Activated CD8-positive, alpha-beta T cell treated with anti-CD3 and anti-CD28 coated beads for 36 hours (primary cell): ENCODE measurements at places on chromosomes 4 and X. TPM values are rescaled to one million over a fixed set of nuclear protein-coding genes. Genes with fewer than 3 reads are reported as not detected.

GRCh38 chr4:77434299-77435092, 171.1 kb upstream of the CXCL13 start:
- no peak overlapping the region for H3K4me3 ChIP-seq
- peaks cover 11% of the 10 kb centered on the region for H3K4me1 ChIP-seq
- H3K36me3 ChIP-seq: no peaks in the 10 kb centered on the region
- no peak overlapping the region for H3K27ac ChIP-seq
- no peak for DNase-seq

DNA sequence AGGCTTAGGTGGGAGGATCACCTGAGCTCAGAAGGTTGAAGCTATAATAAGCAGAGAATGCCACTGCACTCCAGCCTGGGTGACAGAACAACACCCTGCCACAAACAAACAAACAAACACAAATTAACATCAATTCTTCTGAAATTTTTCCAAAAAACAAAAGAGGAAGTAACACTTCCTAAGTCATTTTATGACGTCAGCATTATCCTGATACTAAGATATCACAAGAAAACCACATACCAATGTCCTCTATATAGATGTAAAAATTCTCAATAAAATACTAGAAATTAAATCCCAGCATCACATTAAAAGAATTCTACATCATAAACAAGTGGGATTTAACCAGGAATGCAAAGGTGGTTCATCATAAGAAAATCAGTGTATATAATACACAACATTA, 64.4 kb upstream of the STK26 start:
- H3K4me3 ChIP-seq: no peak overlapping the region
- H3K4me1 ChIP-seq: no peaks in the 10 kb centered on the region
- DNase-seq: no peak
- no peaks in the 10 kb centered on the region for H3K27me3 ChIP-seq

- no peak overlapping the region for H3K27ac ChIP-seq
- no peak for DNase-seq
- no peak overlapping the region for H3K4me3 ChIP-seq
- peaks cover 64% of the 10 kb centered on the region for H3K4me1 ChIP-seq
- no peaks in the 10 kb centered on the region for H3K27me3 ChIP-seq
Measured at GRCh38 chrX:130103605-130104004, 6.7 kb downstream of the ELF4 start.

- H3K27ac ChIP-seq: no peak overlapping the region
- H3K27me3 ChIP-seq: no peaks in the 10 kb centered on the region
- no peak for DNase-seq
- peaks cover 6% of the 10 kb centered on the region for H3K36me3 ChIP-seq
- no peak overlapping the region for H3K4me3 ChIP-seq
Measured at GRCh38 chrX:106649523-106650428, 38.0 kb downstream of the RADX start.

GRCh38 chr4:175927121-175927520, 115.1 kb upstream of the GPM6A start:
- H3K4me3 ChIP-seq: no peak overlapping the region
- H3K36me3 ChIP-seq: no peaks in the 10 kb centered on the region
- H3K4me1 ChIP-seq: no peaks in the 10 kb centered on the region
- H3K27ac ChIP-seq: no peak overlapping the region

The SPANXD gene
- not detected for total RNA-seq

- no peaks in the 10 kb centered on the region for H3K4me1 ChIP-seq
- DNase-seq: no peak
- no peak overlapping the region for H3K4me3 ChIP-seq
- H3K27ac ChIP-seq: no peak overlapping the region
- H3K27me3 ChIP-seq: no peaks in the 10 kb centered on the region
- H3K36me3 ChIP-seq: no peaks in the 10 kb centered on the region
Measured at GRCh38 chrX:132590350-132591026, 101.7 kb upstream of the MBNL3 start.

- no peaks in the 10 kb centered on the region for H3K36me3 ChIP-seq
- no peak for DNase-seq
- H3K27ac ChIP-seq: no peak overlapping the region
- no peaks in the 10 kb centered on the region for H3K4me1 ChIP-seq
Measured at GRCh38 chr4:7422898-7423180, 11.9 kb downstream of the PSAPL1 start.

DNA sequence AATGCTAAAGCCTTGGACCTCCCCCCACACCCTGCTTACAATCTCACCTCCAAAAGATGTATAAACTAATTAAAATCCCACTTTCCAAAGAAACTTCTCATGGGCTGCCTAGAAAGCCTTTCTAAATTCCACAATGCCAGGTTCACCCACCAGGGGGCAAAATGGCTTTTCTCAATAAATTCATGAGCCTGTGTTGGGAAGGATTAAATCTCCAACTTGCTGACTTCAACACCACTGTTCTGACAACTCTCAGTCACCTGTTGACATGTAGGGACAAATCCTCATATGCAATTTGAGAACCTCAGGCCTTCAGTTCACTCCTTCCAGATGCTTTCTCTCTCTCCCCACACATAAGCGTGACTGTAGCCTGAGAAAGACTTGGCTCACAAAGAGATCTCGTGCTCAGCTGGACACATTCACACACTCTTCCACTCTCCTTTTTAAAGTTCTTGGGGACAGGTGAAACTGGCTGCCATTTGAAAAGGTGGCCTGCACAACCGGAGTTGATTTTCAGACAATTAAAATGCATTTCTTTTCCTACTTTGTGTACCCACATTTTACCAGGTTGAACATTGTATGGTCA, 88.6 kb upstream of the PRPS2 start:
- H3K4me3 ChIP-seq: no peak overlapping the region
- peak; percentile 19 for DNase-seq
- no peaks in the 10 kb centered on the region for H3K4me1 ChIP-seq
- H3K36me3 ChIP-seq: no peaks in the 10 kb centered on the region
- no peak overlapping the region for H3K27ac ChIP-seq

The PABPC1L2B gene
- not detected for total RNA-seq

GRCh38 chrX:49214996-49215526, 15.1 kb upstream of the SYP start:
- no peak for DNase-seq
- H3K4me3 ChIP-seq: no peak overlapping the region
- no peaks in the 10 kb centered on the region for H3K27me3 ChIP-seq
- no peaks in the 10 kb centered on the region for H3K4me1 ChIP-seq
- H3K36me3 ChIP-seq: no peaks in the 10 kb centered on the region

DNA sequence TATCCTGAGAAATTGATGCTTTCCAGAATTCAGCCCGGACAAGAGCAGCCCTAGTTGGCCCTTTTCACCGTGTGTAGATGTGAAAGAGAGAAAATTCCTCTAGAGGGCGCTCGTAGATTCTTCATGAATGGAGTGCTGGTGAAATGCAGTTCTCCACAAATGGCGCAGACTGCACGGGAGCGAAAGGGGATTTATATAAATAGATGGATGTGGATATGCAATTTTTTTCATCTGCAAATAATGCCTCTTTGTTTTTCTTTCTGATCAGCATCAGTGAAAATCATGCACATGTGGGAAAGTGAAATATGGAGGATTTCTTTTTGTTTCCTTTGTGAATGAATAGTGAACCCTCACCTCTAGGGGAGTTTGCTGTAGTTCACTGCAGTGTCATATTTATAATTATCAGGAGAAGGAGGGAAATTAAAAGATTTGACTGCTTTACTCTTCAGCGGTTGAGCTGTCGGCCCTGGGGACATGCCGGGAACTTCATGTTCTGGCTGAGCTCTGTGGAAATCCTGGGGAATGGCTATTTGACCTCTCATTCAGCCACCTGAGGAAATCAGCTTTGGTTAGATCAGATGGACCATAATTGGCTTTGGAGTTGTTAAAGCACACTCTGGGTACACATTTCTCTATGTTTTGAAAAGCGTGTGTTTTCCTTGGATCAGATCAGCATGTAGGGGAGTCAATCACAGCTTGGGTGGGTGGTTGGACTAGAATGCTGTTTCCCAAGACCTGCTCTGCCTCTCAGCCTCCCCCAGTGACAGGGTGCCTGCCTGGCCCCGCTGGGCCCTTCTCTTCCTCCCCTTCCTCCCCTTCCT, 115.0 kb upstream of the SHISA3 start:
- H3K36me3 ChIP-seq: no peaks in the 10 kb centered on the region
- no peak overlapping the region for H3K27ac ChIP-seq
- peaks cover 8% of the 10 kb centered on the region for H3K4me1 ChIP-seq
- peaks cover 22% of the 10 kb centered on the region for H3K27me3 ChIP-seq
- no peak overlapping the region for H3K4me3 ChIP-seq

The EPGN gene
- not detected for total RNA-seq

DNA sequence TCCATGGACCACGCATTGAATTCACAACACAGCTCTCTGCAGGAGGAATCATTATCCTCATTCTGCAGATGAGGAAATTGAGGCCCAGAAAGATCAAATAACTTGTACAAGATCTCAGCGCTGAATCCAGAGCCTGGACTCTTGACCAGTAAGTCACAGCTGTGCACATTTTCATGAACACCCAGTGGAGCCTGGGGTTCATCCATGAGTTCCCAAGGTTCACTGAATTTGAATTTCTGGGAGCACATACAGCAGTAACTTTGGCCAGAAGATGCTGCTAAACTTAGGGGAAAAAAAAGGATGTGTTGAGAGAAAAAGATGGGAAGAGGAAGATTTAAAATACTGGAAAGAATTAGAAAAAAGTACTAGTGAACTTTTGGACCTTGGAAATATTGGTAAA, 218.7 kb upstream of the PPARGC1A start:
- H3K27me3 ChIP-seq: no peaks in the 10 kb centered on the region
- no peaks in the 10 kb centered on the region for H3K36me3 ChIP-seq
- no peak overlapping the region for H3K4me3 ChIP-seq
- no peak for DNase-seq
- no peaks in the 10 kb centered on the region for H3K4me1 ChIP-seq
- H3K27ac ChIP-seq: no peak overlapping the region

DNA sequence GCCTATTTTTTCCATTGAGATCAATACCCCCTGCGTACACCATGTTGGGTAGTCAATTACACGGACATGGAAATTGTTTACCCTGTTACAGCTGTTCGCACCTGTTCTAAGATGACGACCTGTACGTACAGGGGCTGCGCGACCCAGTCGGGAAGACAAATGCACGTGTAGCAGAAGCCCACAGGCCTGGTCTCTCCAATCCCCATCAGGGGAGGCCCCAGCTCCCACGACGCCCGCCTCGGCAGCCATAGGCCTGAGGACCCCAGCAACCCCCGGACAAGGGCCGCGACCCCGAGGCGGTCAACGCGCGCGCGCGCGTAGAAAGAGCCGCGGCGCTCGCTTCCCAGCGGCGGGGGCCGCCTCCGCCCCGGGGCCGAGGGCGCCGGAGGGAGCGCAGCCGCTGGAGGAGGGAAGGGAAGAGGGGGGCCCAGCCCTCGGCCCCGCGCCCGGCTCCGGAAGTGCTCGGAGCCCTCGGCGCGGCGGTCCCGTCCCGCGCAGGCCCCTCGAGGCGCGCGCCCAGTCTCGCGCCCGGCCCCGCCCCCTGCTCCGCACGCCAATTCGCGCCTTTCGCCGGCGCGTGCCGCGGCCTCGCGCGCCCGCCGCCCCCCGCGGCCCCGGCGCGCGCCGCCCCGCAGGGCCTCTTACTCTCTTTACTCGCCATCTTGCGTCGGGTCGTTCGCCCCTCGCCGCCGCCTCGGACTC, 618 bp downstream of the RBBP7 start:
- no peaks in the 10 kb centered on the region for H3K27me3 ChIP-seq
- peak; percentile 59 for DNase-seq
- peaks cover 26% of the 10 kb centered on the region for H3K36me3 ChIP-seq
- peak overlapping the region; percentile 96 for H3K4me3 ChIP-seq
- H3K4me1 ChIP-seq: peaks cover 26% of the 10 kb centered on the region
- H3K27ac ChIP-seq: peak overlapping the region; percentile 98

GRCh38 chr4:103075435-103075893, 1.1 kb downstream of the SLC9B2 start:
- peaks cover 42% of the 10 kb centered on the region for H3K4me1 ChIP-seq
- H3K27me3 ChIP-seq: no peaks in the 10 kb centered on the region
- H3K36me3 ChIP-seq: peaks cover 37% of the 10 kb centered on the region

DNA sequence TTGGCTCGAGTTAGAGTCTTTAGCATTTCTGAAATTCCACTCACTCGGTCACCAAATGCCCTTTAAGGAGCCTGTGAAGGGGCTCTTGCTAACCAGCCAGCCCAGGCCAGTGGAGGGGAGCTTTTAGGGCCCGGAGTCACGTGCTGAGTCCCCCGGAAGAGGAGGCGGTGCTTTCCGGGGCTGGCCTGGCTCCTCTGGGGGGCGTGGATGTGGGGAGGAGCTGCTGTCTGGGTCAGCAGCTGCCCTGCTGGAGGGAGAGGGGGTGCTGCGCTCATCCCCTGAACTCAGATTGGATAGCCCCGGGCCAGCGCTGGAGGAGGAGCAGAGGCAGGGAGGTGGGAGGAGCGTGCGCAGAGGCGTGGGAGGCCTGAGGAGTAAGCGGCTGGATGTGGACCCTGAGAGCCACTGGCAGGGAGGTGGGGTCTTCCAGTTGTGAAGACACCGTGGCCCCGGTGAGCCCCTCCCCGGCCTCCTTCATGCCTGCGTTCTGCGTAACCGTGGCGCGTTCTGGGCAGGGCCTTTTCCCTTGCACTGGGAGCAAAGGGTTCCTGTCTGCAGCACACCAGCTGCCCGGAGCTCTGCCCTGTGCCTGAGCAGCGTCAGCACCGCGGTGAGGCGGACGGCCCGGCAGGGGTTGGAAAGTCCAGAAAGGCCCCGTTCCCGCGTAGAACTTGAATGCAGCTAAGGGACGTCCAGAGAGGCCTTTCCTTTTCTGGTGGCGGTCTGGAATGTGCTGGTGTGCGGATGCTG, 19.7 kb downstream of the MAEA start:
- peak; percentile 81 for DNase-seq
- H3K4me3 ChIP-seq: peak overlapping the region; percentile 66
- peaks cover 38% of the 10 kb centered on the region for H3K36me3 ChIP-seq
- H3K4me1 ChIP-seq: peaks cover 65% of the 10 kb centered on the region

- peaks cover 2% of the 10 kb centered on the region for H3K27me3 ChIP-seq
- H3K36me3 ChIP-seq: no peaks in the 10 kb centered on the region
- H3K4me3 ChIP-seq: no peak overlapping the region
Measured at GRCh38 chr4:74900862-74901261, 32.1 kb upstream of the PARM1 start.

The FAM114A1 gene
- 0.16 TPM for total RNA-seq

The PAGE4 gene
- not detected for total RNA-seq

DNA sequence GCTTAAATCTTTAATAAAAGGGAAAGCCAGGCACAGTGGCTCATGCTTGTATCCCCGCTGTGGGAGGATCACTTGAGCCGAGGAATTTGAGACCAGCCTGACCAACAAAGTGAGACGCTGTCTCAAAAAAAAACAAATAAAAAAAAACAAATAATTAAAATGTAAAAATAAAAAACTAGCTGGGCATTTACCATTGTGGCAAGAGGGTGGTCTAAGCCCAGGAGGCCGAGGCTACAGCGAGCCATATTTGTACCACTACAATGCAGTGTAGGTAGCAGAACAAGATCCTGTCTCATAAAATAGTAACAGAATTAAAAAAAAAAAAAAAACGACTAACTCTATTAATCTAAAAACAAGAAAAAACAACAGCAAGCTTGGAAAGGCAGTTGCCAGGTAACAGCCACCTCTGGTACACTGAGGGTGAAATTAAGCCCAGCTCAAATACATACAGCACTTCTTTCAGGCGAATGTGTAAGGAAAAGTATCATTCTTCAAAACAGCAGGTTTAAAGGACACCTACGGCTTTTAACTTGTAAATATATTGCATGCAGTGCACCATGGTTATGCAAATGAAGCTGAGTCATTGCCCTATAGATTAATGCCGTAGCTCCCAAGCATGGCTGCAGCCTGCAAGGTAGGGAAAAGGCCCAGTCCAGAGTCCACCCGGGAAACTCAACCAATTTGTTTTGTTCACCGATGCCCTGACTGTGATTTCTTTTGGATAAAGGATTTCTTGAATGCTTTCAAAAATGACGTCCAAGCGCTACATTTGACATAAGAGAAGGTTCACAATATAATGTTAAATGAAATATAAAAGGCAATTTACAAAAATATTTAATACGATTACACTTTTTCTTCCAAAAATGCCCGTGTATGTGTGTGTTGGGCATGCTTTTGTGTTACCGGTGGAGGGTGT, 14.5 kb upstream of the TXLNG start:
- no peak overlapping the region for H3K4me3 ChIP-seq
- no peaks in the 10 kb centered on the region for H3K27me3 ChIP-seq
- H3K4me1 ChIP-seq: no peaks in the 10 kb centered on the region
- no peaks in the 10 kb centered on the region for H3K36me3 ChIP-seq
- no peak overlapping the region for H3K27ac ChIP-seq
- peak; percentile 4 for DNase-seq
